HepG2 (cell line): ENCODE measurements at places on chromosomes 7 and 10. TPM values are rescaled to one million over a fixed set of nuclear protein-coding genes. Genes with fewer than 3 reads are reported as not detected.

Gene TMEM178B
- total RNA-seq, result 0.02 TPM in 1 of 2 replicates, not detected in the other

Gene FOXP2
- total RNA-seq, result 0.04 TPM in 1 of 2 replicates, not detected in the other

Gene PIK3CG
- total RNA-seq, result not detected in 2 replicates

Gene IRF5
- 2.0 and 2.9 TPM in 2 replicates for total RNA-seq

Gene PRLHR
- not detected in 2 replicates for total RNA-seq

Gene ZNF467
- not detected in 2 replicates for total RNA-seq

Gene RABGEF1
- 22.7 and 27.5 TPM in 2 replicates for total RNA-seq

Gene APBB1IP
- not detected in 2 replicates for total RNA-seq

Gene TUBAL3
- total RNA-seq, result 0.07 TPM in 1 of 2 replicates, not detected in the other

Gene CHST15
- 1.1 and 1.4 TPM in 2 replicates for total RNA-seq

Gene CCDC3
- not detected in 2 replicates for total RNA-seq

Gene CCDC172
- total RNA-seq, result not detected in 2 replicates

Gene RAPGEF5
- 14.2 and 23.4 TPM in 2 replicates for total RNA-seq

DNA sequence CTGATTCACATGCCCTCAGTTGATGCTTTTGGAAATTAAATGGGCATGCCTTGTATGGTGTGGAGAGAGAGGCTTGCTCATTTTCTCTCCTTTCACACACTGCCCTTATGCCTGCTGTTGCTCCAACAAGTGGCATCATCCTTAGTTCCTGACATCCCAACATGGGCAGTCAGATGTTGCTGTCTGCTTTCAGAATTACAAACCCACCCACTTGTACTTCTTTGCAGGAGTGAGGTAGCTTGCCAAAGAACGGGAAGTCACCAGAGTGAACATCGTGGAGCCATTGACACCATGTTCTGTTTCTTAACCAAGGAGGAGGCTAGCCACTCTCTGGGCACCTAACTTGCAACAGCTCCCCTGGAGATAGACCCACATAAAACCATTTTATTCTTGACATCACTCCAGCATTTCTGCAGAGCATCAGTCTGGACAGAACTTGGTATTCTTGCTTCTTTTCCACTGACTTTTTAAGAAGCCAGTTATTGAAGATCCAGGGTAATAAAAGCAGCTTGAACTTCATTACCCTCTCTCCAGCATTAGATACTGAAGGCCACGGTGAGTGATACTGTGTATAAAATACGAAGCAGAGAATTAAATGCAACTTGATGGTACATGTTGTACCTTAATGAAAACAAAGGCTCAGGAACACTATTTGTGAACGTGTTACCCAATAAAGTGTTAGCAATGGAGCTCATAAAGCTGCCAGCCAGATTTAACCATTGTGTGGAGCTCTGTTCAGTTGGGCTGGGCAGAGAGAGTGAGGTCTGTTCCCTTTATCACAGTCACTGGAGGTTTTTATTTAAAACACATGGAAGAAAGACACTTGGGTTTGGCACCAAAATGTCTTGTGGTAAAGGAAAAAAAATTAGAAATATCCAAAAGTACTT, 195.8 kb upstream of the HABP2 start:
- DNase-seq, result no peak

DNA sequence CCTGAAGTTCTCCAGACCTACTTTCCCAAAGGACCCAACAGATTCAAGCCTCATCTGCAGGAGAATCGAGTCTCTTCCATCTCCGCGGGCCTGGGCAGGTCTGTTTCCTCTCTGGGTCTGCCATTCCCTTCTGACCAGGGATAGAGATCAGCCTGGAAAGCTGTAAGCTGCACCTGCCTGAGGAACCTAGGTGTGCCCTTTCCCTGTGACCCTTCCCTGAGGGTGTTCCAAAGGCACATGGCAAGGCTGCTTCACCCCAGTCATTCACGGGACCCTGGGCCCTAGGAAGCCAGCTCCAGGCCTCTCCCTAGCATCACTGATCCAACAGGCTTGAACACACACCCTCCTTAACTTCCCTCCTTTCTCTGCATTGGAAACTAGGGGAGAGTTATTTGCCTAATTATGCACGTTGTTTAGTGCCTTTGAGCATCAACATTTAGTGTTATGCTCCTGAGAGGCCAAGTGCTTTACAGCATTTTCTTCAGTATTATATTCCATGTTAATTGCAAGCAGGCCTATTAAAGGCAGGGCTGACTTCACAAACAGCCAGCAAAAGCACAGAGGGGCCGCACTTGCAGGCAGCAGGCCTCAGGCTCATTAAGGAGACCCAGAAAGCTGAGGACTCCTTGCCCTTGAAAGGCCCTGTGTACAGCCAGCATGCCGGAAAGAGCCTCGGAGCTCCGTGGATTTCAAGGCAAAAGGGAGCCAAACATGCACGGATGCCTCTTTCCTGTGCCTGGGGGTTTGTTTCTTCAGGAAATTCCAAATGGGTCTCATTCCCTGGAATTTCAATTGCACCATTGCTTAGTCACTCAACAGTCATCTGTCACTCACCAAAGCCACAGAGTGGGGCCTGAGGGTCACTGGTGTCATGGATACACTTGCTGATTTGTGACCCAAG, 91.0 kb upstream of the FAM20C start:
- no peak for DNase-seq

DNA sequence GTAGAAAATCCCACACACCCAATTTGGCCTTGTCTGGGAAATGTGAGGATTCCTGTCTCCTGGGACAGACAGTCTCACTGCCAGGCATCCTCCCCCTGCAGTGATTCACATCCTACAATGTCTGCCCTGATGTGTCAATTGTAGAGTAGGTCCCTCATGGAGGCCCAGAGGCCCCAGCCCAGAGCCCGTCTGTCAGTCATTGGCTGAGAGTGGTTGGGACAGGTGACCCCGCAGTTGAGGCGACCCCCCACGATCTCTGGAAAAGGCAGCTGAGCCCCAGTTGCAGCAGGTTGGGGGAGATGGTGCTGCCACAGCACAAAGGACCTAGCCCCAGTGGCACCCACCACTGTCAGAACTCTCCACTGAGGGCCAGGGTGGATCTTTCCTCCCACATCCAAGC, 84.3 kb upstream of the INSIG1 start:
- DNase-seq, result no peak

DNA sequence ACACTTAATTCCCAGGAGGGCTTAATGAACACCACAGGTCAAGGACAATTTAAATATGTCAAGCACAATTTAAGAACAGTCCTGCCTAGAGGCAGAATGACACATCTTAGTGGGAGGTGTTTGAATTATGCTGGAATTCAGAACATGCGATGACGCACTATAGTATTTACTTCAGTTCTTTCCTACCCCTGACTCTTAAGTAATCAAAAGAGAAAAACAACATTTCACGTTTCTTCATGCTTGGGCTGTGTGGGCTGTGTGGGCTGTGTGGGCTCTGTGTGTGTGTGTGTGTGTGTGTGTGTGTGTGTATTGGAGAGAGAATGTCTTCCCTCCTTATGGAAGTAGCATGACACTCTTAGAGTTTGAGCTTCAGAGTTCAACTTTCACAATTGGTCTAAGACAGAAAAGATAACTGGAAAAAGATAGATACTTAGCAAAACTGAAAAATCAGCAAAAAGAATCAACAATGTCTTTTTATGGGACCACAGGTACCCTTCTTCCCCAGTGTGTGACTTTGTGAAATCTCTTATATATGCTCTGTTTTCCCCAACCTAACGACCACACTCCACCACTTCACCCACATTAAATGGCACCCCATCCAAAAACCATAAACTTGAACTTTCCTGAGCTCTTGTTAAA, 33.7 kb upstream of the CABCOCO1 start:
- peak; percentile 7 for DNase-seq

GRCh38 chr10:18476076-18476647, 175.2 kb downstream of the NSUN6 start:
- no peak for DNase-seq

DNA sequence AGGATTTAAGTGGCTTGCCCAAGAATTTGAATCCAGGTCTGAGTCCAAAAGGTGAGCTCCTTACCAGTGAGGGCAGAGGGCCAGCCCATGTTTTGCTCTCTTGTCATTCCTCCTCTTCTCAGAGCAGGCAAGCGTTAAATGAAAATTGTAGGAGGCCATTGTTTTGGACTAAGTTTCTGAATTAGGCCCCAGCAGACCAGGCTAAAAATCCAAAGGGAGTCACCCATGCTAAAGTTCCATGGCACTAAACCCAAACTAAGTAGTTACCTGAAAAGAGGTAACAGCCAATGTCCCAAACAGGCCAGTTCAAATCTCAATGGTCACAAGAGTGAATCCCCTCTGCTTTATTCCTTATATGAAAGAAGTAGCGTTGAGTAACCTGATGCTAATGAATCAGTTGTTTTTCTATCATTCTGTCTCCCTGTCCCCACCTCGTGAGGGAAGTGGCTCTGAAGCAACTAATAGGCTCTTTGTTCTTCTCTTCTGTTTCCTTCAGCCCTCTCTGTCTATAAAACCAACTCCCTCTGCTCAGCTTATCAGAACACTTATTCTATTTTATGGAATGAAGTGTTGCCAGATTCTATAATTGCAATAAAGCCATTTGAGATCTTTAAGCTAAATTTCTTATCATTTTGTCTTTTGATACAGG, 17.5 kb upstream of the CDH23 start:
- DNase-seq, result no peak

- no peak for DNase-seq
These were observed 13.1 kb upstream of the CPA1 start for GRCh38 chr7:130367088-130367755.

DNA sequence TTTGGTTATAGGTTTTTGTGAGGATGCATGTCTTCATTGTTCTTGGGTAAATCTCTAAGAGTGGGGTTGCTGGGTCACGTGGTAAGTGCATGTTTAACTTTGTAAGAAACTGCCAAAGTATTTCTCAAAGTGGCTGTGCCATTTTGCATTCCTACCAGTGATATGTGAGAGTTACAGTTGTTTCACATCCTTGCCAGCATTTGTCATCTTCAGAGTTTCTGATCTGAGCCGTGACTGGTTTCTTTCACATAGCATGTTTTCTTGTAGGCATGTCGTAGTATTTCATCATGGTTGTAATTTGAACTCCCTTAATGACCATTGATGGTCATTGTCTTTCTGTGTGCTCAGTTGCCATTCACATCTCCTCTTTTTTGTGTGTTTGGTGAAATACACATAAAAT, 286.0 kb downstream of the RNLS start:
- no peak for DNase-seq

DNA sequence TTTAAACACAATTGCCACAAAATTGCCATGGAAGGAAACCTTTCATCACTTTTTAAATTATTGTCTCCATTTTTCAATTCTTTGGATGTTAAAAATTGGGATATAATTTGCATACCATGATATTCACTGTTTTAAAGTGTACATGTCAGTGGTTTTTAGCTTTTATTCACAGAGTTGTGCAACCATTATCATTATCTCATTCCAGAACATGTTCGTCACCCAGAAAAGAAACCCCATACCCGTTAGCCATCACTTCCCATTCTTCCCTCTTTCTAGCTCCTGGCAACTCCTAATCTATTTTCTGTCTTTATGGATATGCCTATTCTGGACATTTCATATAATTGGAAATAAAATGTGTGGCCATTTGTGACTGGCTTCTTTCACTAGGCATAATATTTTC, 260.3 kb upstream of the FERD3L start:
- no peak for DNase-seq

- DNase-seq, result no peak
These were observed 72.0 kb downstream of the FGFR2 start for GRCh38 chr10:121526135-121526790.

DNA sequence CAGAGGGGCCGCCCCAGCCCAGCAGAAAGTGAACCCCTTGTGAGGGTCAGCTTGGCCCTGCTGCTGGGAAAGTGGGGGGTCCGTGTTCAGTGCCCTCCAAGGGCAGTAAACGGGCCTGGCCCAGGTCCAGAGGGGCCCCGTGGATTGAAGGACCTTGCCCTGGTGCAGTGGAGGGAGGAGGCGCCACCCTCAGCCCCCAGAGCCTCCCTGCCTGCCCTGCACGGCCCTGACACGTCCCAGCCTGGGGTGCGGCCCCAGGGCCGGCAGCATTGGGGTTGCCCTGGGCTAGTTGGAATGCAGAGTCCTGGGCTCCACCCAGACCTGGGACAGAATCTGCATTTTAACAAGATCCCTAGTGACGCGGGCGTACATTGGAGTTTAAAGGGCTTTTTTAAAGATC, 42.8 kb upstream of the FOXL3 start:
- no peak for DNase-seq

- peak; percentile 66 for DNase-seq
These were observed 153.7 kb downstream of the DNAJB6 start for GRCh38 chr7:157490465-157490912.

GRCh38 chr7:44056681-44057080, 8.7 kb downstream of the PGAM2 start:
- DNase-seq, result no peak

DNA sequence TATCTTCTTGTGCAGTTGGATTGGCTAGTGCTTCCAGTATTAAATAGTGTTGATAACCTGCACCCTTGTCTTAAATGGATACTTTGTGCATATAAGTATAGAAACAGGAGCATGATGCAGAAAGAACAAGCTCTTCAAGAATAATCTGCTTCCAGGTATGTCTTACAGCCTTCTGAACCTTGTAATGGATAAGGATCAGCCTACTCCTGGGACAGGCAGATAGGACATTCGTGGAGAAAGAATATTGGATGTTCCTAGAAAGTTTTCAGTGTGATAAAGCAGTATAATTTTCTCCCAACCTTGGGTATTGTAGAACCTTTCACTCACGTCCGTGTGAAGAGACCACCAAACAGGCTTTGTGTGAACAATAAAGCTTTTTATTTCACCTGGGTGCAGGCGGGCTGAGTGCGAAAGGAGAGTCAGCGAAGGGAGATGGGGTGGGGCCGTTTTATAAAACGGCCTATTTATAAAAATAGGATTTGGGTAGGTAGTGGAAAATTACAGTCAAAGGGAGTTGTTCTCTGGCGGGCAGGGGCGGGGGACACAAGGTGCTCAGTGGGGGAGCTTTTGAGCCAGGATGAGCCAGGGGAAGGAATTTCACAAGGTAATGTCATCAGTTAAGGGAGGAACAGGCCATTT, 27.2 kb downstream of the C1GALT1 start:
- no peak for DNase-seq

DNA sequence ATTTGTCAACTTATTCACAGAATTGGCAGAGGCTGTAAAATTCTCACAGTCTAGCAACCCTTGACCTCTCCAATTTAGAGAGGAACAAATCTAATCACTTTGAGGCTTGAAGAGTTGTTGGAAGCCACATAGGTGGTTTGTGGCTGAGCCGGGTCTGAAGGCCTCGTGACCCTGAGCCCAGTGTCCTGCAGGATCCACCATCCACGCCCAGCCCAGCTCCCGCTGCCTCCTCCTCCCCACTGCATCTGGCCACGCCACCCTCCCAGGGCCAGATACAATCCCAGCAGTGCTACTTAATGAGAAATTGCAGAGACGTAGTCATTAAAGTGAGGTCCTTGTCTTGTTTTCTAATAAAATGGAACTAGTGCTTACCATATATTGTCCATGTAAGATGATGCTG, 81.4 kb upstream of the SHH start:
- DNase-seq, result no peak

GRCh38 chr7:141436575-141437075, 114.6 kb upstream of the AGK start:
- no peak for DNase-seq

GRCh38 chr10:126867567-126868365, 37.5 kb upstream of the DOCK1 start:
- no peak for DNase-seq
